IPS DF 6.9 (cell line): ENCODE measurements at places on chromosomes 16 and 17.

GRCh38 chr16:78570399-78571141 is 471.1 kb downstream of the WWOX start:
- DNase-seq: no peak

GRCh38 chr16:10987361-10988163 is 43.2 kb downstream of the CLEC16A start:
- DNase-seq: no peak

DNA sequence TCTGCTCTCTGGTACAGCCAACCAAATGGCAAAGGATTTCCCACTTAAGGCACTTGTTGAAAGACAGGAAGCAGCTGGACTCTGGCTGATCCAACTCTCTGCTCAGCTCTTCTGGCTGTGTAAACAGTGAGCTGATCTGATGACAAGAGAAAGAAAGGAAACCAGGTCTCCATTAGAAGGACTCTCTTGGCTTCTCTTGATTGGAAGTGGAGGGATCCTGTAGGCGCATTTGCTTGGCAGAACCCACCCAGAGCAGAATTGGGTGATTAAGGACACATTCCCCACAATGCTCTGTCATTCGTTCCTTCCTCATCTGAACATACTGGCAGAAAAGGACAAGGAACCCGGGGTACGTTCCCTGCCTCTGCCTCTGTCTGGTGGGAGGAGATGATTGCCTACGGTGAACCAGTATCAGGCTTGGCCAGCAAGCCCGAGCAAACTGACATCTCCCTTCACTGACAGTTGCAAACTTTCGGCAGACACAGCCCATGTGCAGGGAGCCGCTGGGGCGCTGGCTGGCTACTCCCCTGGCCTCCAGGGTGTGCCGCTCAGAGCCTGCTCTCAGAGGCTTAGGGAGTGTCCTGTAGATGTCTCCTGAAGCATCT is 29.1 kb downstream of the LDHD start:
- DNase-seq: no peak

- DNase-seq: no peak
These were observed 572 bp downstream of the FAM171A2 start for GRCh38 chr17:44362949-44363612.

- DNase-seq: no peak
These were observed 9.7 kb upstream of the CHMP6 start for GRCh38 chr17:80981929-80982425.

- no peak for DNase-seq
These were observed 17.5 kb downstream of the ALOX15B start for GRCh38 chr17:8056232-8056975.

- no peak for DNase-seq
These were observed 18.4 kb downstream of the CNTNAP1 start for GRCh38 chr17:42700586-42701289.

DNA sequence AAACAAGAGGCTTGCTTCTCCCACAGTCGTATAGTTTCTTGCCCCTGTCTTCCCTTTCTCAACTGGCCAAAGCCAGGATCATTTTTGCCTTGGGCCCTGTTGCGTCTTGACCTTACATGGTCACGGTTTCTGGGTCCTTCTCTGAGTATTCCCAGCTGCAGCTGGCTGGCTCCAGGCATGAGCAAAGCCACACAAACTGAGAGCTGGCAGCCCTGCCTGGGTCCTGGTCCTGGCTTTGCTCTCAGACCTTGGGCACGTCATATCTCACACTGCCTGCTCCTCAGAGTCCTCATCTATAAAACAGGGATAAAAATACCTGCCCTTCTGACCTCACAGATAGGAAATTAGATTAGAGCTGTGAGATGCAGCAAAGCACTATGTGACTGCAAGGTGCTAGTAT is 277.6 kb downstream of the CBLN1 start:
- no peak for DNase-seq

DNA sequence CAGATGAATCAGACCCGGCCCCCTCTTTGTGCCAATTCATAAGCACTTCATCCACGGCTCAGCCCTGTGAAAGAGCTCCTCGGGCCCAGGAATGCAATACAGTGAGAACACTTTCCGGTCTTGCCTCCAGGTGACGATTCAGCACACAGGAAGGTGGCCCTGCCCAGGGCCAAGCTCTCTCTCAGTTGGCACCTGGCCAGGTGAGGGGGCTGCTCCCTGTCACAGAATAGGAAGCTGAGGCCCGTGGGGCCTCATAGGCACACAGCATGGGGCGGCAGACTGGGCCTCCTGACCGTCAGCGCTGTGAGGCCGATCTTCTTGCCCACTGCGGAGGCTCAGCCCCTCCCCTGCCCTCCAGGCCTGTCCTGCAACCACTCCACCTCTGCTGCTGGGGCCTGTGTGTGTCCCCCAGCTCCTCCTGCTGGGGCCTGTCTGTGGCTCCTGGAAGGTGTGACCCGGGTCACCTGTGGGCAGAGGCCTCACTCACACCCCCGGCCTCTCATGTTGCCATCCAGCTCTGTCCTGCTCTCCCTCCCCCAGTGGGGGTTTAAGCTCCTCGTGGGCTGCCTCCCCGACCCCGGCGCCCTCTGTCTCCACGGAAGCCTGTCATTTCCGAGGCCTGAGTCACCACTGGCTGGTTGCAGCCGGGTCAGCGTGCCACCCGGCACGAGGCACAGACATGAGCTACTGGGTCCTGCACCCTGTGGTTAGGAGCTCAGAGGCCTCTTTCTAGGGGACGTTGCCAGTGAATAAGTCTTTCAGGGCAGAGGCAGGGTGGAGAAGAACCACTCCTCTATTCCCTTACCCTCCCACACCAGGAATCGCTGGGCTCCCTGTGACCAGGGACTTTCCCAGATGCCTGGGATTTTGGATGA is 114.4 kb downstream of the SEC14L1 start:
- no peak for DNase-seq

DNA sequence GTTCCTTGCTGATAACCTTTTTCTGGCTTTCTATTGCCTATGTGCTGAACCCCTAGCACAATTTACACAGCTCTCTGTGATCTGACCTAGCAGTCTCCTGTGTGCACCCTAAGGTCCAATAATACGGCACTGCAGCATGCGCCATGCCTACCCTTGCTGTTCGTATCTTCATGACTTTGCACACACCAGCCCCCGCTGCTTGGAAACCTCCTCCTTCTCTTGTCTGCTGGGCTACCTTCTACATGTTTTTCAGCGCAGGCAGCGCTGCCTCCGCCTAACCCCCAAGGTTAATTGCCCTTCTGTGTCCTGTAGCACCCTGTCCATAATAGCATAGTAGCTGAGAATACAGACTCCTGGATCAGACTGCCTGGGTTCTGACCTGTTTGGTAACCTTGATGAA is 1.4 kb downstream of the STARD3 start:
- no peak for DNase-seq

DNA sequence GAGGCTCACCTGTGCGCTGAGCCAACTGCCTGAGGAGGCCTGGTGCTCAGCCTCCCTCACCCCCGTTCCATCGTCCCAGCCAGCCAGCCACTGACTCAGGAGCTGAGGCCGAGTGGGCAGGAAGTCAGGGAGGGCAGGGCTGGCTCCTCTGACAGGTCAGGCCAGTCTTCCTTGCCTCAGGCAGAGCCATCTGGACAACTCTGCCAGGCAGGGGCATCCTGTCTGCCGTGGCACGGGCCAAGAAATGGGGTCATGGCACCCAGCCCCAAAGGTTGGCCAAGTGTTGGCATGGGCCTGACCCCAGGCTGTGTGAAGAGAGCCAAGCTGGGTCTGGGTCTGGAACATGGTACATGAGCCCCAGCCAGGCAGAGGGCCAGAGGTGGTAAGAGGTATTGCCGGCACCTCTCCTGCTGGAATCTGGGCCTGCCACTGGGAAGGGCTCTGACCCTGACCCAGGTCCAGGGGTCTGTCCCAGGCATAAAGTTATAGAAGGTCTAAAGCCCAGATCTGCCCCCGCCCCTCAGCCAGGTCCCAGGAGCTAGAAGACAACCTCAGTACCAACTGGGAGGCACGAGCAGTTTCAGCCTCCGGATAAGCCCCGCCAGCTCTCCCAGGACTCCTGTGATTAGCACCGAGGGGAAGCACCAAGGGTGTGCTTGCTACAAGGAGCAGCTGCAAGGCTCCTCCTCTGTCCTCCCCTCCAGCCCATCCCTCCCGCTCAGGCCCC is 2.5 kb upstream of the VASN start:
- no peak for DNase-seq

- no peak for DNase-seq
These were observed 328 bp downstream of the LLGL1 start for GRCh38 chr17:18225642-18226283.

DNA sequence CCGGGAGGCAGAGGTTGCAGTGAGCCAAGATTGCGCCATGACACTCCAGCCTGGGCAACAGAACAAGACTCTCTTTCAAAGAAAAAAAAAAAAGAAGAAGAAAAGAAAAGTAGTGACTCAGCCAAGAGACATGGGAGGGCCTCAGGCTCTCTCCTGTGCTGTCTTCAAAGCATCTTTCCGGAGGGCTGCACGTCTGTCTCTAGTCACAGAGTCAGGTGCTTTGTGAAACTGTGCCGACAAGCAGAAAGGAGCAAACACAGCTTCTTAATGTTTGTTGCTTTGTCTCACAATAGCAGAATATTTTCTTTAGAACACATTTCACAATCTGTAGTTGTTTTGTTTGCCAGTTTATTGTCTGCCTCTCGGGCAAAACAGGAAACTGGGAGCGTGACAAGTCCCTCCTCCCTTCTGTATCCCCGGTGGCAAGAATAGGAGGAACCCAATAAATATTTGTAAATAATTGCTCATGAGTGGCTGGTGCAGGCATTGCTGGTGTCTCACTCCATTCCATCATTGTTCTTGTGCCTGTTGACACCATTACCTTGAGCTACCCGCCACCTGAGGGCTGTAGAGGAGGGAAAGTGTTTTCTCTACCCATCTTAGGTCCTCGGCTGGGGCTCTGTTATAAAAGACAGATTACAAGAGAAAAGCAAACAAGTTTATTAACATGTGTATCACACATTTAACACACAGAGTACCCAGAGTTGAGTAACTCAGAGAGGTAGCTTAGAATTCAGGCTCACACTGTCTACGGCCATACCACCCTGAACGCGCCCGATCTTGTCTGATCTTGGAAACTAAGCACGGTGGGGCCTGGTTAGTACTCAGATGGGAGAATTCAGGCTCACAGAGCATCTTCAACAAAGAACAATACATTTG is 5.5 kb downstream of the GAST start:
- DNase-seq: no peak

GRCh38 chr17:29682987-29683386 is 60.3 kb upstream of the CORO6 start:
- no peak for DNase-seq

GRCh38 chr17:12571606-12572005 is 94.1 kb upstream of the MYOCD start:
- no peak for DNase-seq

- DNase-seq: no peak
These were observed 5.8 kb downstream of the ASB16 start for GRCh38 chr17:44176257-44176656.

GRCh38 chr17:39071573-39071972 is 79.9 kb downstream of the PLXDC1 start:
- no peak for DNase-seq

DNA sequence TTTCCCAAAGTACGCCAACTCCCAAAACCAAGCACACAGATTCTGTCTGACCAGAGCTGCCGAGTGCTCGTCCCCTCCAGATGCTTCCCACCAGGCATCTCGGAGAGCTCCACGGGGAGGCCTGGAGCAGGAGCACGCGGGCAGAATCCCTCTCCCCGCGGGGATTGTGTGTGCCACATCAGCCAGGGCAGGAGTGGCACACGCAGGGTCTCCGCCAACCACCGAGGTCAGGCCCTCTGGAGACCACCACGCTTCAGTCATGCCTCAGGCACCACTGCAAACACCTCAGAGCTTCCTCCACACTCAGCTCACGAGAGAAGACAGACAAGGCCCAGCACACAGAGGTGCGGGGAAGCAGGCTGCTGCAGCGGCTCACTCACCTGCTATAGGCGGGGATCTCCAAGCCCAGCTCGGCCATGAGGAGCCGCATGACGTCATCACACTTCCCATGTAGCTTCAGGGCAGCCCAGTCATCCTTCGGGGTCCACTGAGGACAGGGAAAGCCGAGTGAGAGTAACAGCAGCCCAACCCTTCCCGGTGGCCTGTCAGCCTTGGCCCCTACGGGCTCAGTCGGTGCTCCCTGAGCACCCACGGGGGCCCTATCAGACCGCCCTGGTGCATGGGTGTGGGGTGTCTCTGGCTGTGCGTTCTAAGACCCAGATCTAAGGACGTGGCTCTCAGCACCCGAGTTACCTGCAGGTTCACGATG is 2.3 kb upstream of the PCYT2 start:
- DNase-seq: no peak

- DNase-seq: no peak
These were observed 40.0 kb downstream of the SOST start for GRCh38 chr17:43718544-43718943.

- no peak for DNase-seq
These were observed 258.7 kb downstream of the MRTFB start for GRCh38 chr16:14329727-14330350.

- DNase-seq: no peak
These were observed 867 bp upstream of the LIMD2 start for GRCh38 chr17:63700528-63701455.

GRCh38 chr16:13702614-13703013 is 217.3 kb upstream of the ERCC4 start:
- DNase-seq: no peak

- no peak for DNase-seq
These were observed 76.6 kb upstream of the CORO6 start for GRCh38 chr17:29699283-29699682.

GRCh38 chr16:918068-918467 is 52.7 kb downstream of the LMF1 start:
- DNase-seq: no peak
